Fibroblast of gingiva (primary cell): ENCODE measurements at places on chromosomes 7 and 10.
A peak's percentile ranks its signal among the peaks of the same experiment; 100 is the strongest.

DNA sequence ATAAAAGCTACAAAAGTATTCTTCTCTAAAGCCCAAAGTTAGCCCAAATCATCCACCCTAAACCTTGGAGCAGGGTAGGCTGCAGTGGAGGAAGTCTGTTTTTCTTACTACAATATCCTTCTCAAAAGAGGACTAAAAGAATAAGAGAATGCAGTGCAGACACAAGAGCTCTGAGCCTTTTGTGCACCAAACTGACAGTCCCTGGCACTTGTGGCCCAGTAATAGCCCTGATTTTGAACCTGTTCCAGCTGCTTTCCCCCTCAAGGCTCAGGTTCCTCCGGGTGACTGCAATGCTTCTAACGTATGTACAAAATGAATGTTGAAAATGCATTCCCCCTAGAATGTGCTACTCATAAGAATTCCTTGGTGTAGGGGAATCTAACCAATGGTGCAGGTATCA lies 154.4 kb downstream of the JAZF1 start:
- DNase-seq, result no peak

DNA sequence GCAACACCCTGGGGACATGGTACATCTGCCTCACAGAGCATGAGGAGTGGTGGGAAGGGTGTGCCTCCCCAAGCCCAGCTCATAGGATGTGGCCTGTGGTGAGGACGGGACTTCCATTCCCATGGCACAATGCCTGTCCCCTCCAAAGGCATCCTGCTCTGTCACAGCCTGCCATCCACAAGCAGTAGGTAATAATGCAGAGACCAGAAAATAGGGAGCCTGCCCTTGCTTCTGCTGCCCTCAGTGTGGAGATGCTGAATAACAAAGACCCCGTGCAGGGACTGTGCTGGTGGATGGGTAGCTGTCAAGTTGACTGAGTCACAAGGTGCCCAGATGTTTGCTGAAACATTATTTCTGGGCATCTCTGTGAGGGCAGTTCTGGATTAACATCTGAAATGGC lies 199.9 kb upstream of the GRB10 start:
- no peak for DNase-seq

DNA sequence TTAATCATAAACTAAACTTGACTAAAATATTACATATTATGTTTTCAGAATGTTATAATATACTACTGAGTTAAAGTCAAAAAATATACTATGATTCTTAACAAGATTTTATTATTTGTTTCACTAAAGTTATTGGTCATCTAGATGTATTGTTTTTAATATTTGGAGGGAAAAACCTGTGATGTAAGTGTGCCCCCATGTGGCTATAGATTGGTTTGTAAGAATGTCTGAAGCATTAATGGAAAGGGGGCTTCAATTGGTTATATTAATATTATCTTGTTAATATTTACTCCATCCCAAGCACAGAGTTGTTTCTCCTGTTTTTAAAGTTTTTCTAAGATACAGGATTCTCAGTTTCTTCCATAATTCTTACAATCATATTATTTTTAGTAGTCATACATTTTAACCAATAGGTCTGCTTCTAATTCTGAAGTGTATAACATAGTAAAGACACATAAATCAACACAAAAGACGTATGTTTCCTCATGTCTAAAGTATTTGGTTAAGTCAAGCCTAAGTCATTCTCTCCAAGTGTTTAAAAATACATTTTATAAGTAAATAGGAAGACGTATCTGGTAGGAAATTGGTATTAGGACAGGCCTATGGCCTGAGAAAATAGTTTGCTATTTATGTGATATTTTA lies 58.0 kb downstream of the GNAT3 start:
- DNase-seq, result no peak

GRCh38 chr7:26694141-26694540 lies 170.2 kb downstream of the SKAP2 start:
- peak; percentile 48 for DNase-seq

DNA sequence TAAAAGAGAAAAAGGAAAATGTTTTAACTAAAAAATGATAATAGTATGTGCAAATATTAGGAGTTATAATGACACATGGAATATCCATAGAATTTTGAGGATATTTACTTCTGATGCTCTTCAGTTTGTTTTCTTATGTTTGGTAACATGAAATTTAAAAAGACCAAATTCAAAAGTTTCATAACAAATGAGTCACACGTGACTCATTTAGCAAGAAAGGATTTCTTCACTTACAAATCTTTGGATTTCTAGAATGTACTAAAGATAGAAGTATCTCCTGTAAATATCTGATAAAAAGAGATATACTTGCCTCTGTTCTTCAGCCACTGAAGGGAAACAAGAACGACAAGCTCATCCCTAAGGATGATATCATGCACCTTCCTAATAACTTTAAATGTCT lies 774.5 kb upstream of the LRRTM3 start:
- DNase-seq, result no peak

DNA sequence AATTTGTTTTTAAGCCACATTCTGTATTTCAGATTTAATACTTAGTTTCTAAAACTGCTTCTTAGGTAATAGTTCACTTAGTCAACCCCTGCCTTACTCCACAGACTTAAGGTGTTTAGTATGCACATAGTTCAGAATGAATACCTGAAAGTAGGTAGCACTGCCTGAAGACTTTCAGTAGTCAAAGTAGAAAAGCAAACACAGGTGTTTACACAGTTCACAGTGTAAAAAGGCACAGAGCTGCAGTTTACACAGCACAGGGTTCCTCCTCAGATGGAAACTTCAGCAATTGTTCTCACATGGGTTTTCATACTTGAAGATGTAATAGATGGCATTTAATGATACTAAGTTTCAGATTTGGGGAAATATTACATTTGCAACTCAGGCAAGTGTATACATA lies 3.1 kb upstream of the PKD1L1 start:
- no peak for DNase-seq

DNA sequence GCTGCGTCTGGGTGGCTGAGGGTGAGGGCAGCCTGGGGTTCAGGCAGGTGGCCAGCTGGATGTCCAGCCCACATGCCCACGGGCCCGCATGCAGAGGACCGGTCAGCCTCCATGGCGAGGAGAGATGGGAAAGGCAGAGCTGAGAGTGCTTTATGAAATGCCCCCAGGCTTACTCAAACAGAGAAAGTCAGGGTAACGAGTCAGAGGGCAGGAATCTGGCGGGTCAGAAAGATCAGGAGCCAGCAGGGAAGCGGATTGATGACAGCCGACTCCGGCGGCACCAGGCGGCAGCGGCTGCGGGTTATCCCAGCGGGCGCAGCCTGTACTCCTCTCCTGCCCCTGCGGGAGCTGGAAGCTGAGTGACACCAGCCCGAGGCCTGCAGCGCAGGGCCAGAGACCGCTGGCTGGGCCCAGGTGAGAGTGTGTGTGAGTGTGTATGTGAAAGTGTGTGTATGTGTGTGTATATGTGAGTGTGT lies 13.4 kb downstream of the SLC13A4 start:
- DNase-seq, result peak; percentile 77

DNA sequence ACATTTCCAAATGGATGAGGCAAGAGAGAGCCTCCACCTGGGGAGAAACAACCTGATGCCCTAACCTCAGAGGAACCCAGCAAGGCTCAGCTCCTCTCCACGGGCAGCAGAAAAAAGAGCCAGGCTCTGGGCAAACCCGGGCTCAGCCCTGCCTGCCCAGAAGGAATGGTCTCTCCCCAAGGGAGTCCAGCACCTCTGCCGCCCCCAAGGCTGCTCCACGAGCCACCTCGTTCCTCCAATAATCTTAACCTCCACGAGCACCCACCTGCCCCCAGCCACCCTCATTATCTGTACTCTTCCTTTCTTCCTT lies 154.2 kb downstream of the GRID1 start:
- no peak for DNase-seq

- no peak for DNase-seq
These were observed 16.5 kb downstream of the CREB3L2 start for GRCh38 chr7:137985253-137985896.

- DNase-seq, result no peak
These were observed 65.1 kb upstream of the MPP7 start for GRCh38 chr10:28367929-28368484.

DNA sequence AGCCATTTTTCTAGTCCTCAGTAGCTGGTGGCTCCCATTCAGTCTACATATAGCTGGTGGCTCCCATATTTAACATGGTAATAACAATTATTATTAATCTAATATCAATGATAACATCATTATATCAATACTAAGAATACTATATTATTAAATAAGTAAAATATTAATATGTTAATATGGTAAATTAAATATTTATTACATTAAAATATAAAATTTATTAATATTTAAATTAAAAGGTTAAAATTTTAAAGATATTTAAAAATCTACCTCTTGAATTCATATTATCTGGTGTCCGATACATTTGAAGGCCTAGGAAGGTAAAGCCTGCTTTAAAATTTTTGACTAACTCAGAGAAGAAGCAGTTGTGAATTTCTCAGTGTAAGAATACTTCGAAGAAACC lies 69.8 kb downstream of the SPAG6 start:
- DNase-seq, result no peak

GRCh38 chr10:89224739-89225443 lies 17.8 kb upstream of the CH25H start:
- DNase-seq, result no peak

DNA sequence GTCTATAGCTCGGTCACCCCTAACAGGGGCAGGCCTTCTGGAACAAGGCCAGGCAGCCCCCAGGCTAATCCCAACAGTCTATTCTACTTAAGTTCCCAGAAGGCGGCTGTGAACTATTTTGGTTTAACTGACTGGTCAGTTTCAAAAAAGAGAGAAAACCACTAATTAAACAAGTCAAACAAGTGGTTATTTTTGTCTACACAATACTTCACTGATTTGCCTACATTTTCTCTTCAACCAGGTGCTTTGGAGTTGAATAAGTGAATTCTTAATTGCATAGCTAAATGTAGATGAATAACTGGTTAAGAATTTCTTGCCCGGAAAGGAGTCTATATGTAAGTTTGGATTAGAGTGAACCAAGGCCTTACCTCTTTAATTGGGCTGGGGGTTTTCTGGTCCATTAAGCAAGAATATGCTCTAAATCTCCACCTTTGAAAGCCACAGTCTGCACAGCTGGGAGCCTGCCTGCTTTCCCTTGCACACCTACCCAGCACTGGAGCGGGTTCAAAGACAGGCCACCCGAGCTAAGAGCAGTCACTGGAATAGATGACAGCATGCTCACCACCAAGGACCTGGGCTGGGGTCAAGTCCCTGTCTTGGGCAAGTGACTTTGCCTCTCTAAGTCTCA lies 70.4 kb downstream of the TBXAS1 start:
- no peak for DNase-seq

DNA sequence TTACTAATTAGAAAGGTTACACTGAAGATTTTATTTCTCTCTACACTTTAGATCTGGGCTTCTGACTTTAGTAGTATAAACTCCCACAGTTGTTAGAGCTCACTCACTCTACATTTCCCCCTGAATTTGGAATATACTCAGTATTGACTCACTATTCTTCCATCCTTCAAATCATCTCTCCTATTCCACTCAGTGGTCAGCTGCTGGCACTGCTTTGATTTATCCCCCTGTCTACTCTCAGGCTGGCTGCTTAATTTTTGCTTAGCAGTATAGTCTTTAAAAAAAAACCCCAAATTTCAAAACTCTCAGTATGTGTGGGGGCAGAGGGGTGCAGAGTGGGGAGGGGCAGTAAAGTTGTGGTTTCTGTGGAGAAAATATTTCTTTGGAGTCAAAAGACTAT lies 68.9 kb downstream of the CDK6 start:
- no peak for DNase-seq

GRCh38 chr7:156998988-156999957 lies 11.2 kb downstream of the MNX1 start:
- no peak for DNase-seq

DNA sequence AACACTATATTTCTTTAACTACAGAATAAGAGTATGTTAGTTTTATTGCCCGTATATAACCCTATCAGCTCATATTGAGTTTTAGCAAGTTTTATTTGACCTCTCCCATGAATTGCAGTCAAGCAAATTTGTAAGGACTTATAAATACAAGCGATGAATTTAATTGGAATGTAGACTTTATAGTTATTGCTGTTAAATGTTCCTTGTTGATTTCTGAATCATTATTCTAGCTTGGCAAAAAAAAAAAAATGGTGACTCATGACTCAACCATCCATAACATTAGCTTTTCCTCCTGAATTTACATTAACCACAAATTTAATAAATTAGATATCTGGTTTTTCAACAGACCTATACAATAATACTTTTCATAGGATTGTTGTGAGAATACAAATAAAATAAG lies 334.0 kb upstream of the LRRTM3 start:
- DNase-seq, result no peak

- DNase-seq, result no peak
These were observed 20.3 kb upstream of the NUP205 start for GRCh38 chr7:135537453-135537852.

- DNase-seq, result no peak
These were observed 238.9 kb downstream of the FOXP2 start for GRCh38 chr7:114653364-114654088.

DNA sequence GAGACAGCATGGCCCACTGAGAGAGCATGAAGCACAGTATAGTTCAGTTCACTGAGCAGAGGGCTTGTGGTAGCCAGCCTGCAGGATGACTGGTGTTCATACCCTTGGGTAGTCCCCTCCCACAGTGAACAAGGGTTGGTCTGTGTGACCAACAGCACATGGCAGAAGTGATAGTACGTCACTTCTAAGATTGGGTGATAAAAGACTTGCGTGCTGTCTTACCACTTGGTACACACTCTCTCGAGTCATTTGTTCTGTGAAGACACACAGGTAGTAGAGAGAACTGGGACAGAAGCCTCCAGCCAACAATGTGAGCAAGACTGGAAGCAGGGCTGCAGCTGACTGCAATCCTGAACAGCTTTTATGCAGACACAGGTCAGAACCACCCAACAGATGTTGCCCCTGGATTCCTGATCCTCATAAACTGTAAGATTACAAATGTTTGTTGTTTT lies 14.6 kb downstream of the EPC1 start:
- DNase-seq, result no peak

GRCh38 chr7:27745064-27745583 lies 5.2 kb downstream of the TAX1BP1 start:
- DNase-seq, result peak; percentile 19

DNA sequence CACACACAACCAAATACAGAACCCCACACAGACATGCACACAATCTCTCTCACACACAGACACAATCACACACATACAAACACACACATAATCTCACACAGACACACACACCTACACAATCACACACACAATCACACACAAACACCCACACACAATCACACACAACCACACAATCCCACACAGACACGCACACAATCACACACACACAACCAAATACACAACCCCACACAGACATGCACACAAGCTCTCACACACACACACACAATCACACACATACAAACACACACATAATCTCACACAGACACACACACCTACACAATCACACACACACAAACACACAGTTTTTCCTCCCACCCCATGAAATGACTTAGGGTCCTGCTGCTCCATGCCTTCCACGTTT lies 160.4 kb upstream of the PFKP start:
- no peak for DNase-seq

DNA sequence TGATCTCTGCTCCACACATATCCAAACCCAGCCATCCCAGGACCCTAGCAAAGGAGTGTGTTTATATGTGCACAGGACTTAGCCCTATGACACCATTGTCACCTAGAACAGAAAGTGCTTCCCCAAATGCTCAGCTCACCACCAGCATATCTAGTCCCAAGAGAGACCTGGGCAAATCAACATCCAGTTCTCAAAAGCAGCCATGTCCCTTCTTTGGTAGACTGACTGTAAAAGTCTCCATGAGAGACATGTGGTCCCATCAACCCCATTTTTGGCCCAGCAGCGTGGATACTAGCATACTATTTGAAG lies 20.9 kb upstream of the ARHGAP22 start:
- no peak for DNase-seq
